ENCODE measurements at places on chromosomes 6 and 20.

DNA sequence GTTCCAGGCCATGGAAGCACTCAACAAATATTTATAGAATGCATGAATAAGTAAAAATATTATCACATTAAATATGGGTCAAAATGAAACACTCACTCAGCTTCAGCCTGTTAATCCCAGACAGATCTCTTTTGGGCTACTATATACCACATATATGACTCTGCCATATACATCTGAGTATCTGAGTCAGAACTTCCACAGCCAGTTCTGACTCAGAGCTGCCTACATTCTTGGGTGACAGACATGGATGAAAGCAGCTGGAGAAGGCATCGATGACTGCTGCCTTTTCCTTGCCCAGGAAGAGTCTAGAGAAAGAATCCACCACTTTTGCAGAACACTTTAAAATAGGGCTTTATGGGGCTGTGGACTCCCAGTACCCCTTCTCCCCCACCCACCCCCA, 11.5 kb upstream of the PDYN start:
- DNase-seq = no peak

DNA sequence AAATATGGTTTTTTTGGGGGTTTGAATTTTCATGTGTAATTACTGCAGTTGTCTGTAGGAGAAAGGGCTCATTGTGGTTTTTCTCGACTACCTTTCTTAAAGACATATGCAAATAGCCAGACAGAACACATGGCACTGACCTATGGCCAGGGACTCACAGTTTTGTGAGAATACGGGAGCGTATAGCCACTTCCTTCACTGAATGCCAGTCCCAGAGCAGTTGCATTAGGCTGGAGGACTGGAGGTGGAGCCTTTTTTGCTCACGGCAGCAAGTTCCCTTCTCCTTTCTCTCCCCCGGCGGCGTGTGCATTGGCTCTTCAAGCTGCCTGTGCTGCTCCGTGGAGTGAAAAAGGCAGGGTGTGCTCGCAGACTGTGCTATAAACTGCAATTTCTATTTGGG, 114.9 kb downstream of the AKAP7 start:
- no peak for DNase-seq

DNA sequence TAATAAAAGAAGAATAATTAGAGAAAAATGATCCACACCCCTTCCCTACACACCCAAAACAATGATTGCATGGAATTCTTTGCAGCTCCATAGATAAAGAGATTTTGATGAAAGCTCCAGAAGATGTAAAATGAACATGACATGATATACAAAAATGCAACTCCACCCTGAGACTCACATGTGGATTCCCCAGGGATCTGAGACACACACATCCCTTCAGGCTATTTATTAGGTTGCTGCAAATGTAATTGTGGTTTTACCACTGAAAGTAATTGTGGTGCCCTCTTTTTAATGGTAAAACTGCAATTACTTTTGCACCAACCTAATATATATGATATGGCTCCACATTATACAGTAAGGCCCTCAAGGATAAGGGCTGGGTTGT, 40.4 kb upstream of the TBC1D7 start:
- no peak for DNase-seq

- DNase-seq = no peak
Measured at GRCh38 chr6:45351667-45352066, 23.5 kb downstream of the RUNX2 start.

DNA sequence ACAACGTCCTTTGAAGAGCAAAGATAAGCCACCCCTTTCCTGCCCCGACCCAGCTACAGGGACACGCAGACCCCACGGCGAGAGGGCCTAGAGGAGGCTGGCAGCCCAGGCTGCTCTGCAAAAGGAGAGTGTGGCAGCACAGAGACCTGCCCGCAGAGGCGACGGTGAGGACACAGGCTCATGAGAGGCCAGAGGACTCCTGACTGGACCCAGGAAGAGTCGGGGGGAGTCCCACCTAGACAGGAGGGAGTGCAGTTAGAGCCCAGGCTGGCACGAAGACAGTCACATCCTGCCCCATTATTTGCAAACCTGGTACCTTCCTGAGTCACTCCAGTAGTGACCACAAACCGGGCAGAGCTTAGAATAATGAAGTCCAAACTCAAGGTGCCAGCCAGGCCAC, 227.7 kb upstream of the CDH4 start:
- DNase-seq = no peak

GRCh38 chr6:56902641-56903464, 52.1 kb upstream of the BEND6 start:
- DNase-seq = peak; percentile 33

- no peak for DNase-seq
Measured at GRCh38 chr6:45808917-45809316, 206.7 kb downstream of the CLIC5 start.

DNA sequence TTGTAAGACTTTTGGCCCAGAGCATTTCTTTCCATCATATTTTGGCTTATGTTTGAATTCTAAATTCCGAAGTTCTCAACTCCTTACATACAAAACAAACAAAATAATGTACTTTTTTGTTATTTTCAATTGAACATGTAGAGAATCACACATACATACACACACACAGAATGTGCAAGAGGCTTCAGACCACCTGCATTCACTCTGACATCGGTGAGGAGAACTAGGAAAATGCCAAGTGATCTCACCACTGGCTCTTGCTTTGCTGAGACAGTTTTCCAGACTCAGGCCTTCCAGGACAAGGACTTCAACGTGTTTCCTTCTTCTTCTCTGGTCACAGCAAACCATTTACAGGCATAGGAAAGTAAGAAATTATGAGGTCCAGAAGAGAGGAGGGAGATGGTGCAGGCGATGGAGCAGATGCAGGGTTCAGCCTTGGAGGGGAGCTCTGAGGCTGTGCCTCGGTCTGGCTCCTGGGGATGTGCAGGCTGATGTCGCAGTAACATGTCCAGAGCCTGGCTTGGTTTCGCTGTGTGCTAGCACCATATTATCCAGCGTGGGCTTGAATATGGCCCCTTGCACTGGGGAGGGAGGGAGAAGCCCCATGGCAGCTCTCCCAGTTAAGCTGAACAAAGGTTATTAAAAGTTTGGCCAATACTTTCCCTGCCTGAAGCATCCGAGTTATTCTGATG, 93.4 kb downstream of the DACT2 start:
- DNase-seq = no peak

GRCh38 chr20:63228806-63229205, 6.9 kb upstream of the BIRC7 start:
- DNase-seq = no peak

GRCh38 chr6:124741341-124741740, 220.9 kb upstream of the RNF217 start:
- DNase-seq = no peak

DNA sequence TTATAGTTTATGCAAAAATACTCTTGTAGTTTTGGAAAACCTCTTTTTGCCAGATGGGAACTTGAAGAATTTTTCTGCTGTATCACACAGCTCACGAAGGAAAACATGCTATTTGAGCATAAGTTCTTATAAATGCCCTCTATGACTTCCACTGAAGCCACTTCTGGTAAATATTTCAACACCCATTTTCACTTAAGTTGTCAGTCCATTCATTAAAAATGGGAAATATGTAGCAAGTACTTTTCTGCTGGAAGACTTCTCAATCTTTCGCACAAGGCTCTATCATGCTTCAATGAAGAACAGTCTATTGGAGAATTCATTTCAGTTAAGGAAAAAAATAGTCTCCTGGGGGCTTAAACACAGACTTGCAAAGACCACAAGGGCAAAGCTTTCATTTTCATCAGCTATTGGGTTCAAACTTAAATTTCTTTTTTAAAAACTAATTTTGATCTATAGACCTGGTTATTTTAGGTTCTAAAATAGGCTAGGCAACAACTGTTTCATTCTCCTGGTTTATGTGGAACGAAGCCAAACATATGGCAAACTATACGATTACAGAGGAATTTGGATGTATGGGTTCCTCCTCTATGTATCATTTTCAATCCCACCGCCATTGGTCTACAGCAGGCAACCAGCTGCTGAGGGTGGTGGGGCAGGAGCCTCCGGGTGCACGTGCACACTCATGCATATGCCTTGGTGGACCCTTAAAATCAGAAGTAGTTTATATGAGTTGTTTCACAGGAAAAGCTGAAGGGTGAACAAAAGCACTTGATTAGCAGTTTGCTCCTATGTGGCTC, 38.7 kb downstream of the LAMA4 start:
- DNase-seq = no peak

DNA sequence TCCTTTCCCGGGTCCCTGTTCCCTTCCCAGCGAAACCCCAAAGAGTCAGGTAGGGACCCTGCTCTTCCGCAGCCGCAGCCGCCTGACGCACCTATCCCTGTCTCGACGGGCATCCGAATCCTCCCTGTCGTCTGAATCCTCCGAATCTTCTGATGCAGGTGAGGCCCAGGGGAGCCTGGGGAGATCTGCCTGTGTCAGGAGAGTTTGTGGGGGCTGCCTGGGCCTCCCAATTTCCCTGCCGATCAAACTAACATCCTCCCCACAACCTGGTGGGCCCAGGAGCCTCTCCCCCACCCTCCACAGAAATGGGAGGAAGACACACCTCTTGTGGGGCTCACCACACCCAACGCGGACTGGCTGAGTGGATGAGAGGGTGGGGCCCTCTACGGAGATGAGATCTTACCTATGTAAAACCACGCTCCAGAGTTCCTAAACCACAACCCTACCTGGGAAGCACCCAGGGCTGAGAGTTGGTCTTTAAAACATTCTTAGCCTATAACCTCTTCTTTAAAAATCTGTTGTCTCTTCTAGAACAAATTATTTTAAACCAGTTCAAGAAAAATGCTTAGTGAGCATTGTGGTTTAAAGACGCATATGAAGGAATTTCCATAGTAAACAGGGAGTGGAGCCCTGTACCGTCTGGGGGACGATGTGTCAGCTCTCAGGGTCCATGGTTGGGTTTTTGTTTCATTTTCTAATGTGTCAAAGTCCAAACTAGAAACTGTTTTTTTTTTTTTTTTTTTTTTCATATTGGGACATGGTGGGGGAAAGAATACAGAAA, 1.7 kb downstream of the CDC25B start:
- peak; percentile 82 for DNase-seq

DNA sequence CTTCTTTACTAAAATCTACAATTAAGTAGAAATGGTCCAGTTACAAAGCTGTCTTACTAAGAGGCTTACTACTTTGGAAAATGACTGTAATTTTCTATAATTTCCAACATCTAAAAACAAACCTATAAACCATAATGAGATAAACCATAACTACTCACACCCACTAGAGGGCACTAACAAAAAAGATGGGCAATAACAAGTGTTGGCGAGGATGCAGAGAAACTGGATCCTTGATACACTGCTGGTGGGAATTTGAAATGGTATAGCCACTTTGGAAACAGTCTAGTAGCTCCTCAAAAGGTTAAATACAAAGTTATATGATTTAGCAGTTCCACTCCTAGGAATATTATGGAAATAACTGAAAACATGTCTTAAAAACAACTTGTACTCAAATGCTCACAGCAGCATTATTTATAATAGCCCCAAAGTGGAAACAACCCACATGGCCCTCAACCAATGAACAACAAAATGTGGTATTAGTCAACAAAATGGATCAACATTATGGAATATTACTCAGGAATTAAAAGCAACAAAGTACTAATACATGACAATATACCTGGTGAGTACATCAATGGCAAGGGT, 50.6 kb downstream of the GJA10 start:
- peak; percentile 33 for DNase-seq

GRCh38 chr6:136548582-136549299, 1.5 kb downstream of the MAP7 start:
- no peak for DNase-seq

DNA sequence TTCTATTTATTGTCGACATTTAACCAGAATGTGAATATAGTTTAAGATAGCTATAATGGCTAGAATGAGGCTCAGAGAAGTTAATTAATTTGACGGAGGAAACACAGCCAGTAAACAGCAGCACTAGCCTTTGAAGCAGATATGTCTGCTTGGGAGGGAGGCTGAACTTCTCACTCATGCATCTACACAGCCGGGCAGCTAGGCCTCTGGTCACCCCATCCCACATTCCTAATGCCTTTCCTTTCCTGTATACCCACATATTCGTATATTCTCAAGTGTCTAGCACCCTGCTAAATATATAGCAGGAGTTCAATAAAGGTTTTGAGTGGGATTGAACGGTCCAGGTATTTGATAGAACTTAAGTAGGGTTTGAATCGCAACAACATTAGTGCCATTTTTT, 230.4 kb upstream of the PDE10A start:
- no peak for DNase-seq

GRCh38 chr6:37783856-37784584, 35.5 kb upstream of the ZFAND3 start:
- no peak for DNase-seq

- no peak for DNase-seq
Measured at GRCh38 chr6:110590821-110591351, 114.5 kb upstream of the SLC22A16 start.

GRCh38 chr6:134324141-134324540, 6.2 kb upstream of the SGK1 start:
- no peak for DNase-seq

GRCh38 chr6:27049863-27050781, 197.4 kb upstream of the PRSS16 start:
- no peak for DNase-seq

All from CD4-positive, alpha-beta T cell treated with Interleukin-4 for 4 hours (primary cell).